ENCODE measurements at places on chromosomes 1 and 21. TPM values are rescaled to one million over a fixed set of nuclear protein-coding genes. Genes with fewer than 3 reads are reported as not detected.
A peak's percentile ranks its signal among the peaks of the same experiment; 100 is the strongest.

Gene KRTAP15-1
- not detected for total RNA-seq

Gene CCDC30
- 1.7 TPM for total RNA-seq

Gene SELENBP1
- 408 TPM for total RNA-seq

Gene CYYR1
- total RNA-seq: 3.6 TPM

Gene HYI
- 47.1 TPM for total RNA-seq

Gene OPRD1
- total RNA-seq: not detected

GRCh38 chr1:213050745-213051126 is 305 bp upstream of the RPS6KC1 start:
- no peak for DNase-seq

GRCh38 chr1:49098866-49099265 is 322.2 kb upstream of the BEND5 start:
- no peak for DNase-seq

DNA sequence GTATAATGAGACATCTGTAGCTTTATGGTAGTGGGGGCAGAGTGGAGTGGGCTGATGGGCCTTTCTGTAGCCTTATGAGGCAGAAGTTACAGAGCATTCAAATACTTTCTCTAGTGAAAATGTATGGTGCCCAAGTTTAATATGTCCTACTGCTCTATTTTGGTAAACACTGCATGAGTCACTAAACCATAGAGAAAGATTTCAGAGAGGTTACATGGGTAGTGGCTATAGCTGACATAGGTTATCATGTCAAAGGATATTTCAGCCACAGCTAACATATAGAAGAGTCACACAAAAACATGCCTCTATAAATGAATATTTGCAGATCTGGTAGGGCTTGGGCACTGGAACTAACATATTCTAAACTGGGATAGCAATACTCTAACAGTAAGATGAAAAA is 212.4 kb upstream of the USP25 start:
- no peak for DNase-seq

GRCh38 chr1:225366552-225366951 is 61.3 kb downstream of the LBR start:
- DNase-seq: no peak

DNA sequence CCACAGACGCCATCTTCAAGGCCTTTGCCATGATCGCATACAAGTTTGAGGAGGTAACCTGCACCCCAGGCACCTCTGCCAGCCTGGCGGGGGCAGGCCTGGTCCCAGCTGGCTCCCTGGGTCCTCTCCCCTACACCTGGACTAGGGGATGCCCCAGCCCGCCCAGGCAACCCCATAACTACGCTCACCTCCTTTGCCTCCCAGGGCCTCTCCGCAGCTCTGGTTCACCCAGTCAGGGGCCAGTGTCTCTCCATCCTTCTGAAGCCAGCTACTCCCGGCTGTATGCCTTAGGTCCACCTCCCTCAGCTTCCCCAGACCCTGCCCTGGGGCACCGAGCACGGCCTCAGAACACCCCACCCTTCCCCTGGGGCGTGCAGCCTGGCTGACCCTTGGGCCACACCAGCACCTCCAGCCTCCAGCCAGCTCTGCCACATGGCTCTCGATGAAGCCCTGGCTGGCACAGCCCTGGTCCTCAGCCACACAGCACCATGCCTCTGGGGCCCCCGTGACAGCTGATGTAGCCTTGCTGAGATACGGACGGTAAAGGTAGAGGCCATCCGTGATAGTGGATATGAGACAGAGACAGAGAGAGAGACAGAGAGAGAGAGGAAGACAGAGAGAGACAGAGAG is 80.4 kb upstream of the COL6A1 start:
- no peak for DNase-seq

DNA sequence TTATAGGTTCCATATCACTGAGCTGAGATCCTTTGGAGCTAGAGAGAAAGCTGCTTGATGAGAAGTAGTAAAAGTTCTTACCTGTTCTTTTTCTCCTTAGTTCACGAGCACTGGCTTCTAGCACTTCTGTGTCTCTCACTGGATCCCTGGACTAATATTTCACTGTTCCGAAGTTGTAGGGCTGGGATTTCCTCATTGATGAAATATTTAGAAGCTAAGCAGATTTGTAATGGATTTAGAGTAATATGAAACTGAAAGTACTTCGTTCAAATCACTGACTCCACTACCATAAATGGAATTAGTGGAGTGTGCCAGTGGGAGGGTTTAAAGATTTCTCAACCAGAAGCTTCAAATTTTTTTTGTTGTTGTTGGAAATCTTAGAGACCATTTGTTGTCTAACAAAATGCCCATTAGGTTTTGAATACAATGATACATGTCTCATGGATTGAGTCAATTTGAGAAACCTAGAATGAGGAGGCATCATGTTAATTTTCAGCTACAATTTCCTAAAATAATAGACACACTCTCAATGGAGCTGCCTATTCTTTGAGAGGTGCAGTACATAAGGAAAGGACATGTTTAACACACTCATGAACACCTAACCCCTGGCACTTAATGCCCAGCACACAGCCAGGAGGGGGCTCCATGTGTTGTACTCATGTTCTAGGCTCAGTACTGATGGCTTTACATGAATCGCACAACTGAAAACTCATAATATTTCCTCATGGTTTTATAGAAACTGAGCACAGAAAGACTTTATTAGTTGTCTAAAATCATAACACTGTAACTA is at the start of gene GBP1:
Gene GBP1, minus strand, starts transcription at position 130 of the 790 bp plus-strand sequence. CDS start 1,974 bp downstream, outside the sequence.
- DNase-seq: no peak

DNA sequence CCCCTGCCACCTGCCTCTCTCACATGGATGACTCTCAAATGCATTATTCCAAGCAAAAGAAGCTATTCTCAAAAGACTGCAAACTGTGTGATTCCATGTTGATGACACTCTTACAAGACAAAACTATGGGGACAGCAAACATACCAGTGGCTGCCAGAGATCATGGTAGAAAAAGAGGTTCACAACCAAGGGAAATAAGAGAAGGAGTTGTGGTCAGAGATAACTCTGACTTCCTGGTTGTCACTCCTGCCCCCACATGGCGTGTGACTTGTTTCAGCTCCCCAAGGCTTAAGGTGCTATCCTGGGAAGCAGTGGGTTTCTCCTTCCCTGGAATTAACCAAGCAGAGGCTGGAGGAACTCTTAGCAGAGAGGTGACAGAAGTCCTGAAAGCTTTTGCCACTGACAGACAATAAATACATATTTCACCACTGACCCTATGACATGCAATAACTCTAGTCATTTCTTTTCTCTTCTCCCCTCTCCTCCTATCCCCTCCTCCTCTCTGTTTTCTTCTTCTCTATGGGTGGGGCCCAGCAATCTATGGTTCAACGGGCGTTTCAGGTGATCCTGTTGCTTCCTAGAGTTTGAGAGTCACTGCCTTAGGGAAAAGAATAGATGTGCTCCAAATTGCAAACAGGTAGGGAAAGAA is 185.1 kb downstream of the FCRL5 start:
- no peak for DNase-seq

- DNase-seq: no peak
Measured at GRCh38 chr1:48596046-48596445, 124.0 kb upstream of the SPATA6 start.

- no peak for DNase-seq
Measured at GRCh38 chr1:216071262-216071661, 352.0 kb downstream of the USH2A start.

GRCh38 chr21:44511219-44511937 is 28.6 kb downstream of the KRTAP10-1 start:
- no peak for DNase-seq

GRCh38 chr21:29074783-29075182 is 1.3 kb upstream of the CCT8 start:
- DNase-seq: no peak

- DNase-seq: no peak
Measured at GRCh38 chr1:230127105-230128054, 60.3 kb downstream of the GALNT2 start.

DNA sequence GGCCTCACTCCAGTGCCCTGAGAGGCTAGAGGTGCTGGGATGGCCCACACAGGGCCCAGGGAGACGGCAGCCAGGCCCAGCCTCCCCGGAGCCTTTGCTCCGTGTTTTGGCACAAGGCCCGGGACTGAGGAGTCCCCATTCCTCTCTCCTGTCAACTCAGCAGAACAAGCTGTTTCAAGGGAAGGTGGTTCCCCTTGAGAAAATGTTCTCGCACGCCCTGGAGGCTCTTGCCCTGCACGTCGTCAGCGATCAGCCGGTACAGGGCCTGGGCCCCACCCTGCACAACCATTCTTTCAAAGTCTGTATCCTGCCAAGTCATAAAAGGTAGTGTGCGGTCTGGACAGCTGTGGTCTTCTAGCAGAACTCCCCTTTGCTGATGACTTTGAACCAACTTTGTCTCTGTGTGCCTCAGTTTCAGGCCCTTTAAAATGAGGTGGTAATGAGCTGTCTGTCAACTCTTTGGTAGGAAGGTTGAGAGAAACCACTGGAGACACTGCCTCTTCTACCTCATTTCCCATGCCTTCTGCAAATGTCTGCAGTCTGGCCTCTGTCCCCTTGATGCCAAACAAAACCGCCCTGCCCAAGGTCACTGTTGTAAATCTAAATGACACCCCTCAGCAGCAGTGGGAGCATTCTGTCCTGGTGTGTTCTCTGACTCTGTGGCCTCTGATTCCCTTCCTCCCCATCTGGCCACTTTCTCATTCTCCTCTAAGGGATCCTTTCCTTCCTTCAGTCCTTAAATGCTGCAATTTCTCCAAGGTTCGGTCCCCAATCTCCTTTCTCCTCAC is 138.6 kb upstream of the JUN start:
- peak; percentile 55 for DNase-seq

- DNase-seq: no peak
Measured at GRCh38 chr1:175262621-175263020, 70.0 kb upstream of the KIAA0040 start.

Measured in left lobe of liver (tissue), 2 donors.